Kidney (tissue), 22 donors: ENCODE measurements at places on chromosomes 2 and 18. TPM values are rescaled to one million over a fixed set of nuclear protein-coding genes. Genes with fewer than 3 reads are reported as not detected.

KCNIP3 gene
- 14.8 TPM for polyA plus RNA-seq

DNA sequence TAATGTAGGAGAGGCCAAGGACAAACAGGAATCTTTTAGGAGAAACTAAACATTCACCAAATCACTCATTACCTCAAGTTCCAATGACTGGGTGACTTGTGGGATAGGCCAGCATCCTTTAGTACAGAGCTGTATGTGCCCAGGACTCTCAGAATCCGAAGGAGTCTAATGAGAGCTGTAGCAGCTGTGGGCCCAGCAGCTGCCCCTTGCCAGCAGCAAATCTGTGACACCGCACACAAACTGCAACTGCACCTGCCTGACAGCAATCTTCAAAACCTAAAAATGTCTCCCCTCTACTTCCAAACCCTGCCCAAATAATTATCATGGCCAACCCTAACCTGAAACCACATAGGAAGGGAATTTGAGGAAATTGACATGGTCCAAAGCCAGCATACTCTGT, 44.5 kb upstream of the ACVR2A start:
- no peak for DNase-seq

DNA sequence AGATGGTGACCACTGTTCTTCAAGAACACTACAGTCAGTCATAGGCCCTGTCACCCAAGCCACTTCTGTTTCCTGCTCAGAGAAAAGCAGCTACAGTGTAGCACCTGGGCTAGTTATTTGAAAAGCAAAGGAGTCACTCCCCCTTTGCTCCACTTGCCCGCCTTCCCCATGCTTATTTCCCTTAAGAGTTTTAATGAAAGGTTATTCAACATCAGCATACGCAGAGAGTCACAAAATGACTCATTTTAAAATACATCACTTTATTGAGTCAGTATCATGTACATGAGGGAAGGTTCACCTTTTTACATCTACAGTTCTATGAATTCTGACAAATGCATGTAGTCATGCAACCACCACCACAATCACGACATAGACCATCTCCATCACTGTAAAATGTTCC, 71.3 kb downstream of the TNFRSF11A start:
- DNase-seq = no peak

DNA sequence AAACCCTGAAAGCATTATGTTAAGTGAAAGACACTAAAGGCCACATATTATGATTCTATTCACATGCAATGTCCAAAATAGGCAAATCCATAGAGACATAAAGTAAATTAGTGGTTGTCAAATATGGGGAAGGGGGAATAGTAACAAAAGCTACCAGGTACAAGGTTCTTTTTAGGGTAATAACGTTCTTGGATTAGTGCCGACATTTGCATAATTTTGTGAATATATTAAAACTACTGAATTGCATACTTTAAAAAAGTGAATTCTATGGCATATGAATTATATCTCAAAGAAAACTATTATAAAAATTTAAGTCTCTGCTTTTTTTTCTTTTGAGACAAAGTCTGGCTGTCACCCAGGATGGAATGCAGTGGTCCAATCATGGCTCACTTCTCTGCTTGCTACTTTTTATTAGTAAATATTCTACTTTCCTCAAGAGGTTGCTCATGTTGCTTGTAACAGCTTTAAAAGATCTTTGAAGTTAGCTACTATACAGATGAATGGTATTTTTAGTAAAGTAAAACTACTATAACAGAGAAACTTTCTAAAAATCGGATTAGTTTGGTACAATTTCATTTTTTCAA, 2.5 kb downstream of the SESTD1 start:
- DNase-seq = no peak

SPHKAP gene
- polyA plus RNA-seq = not detected

DNA sequence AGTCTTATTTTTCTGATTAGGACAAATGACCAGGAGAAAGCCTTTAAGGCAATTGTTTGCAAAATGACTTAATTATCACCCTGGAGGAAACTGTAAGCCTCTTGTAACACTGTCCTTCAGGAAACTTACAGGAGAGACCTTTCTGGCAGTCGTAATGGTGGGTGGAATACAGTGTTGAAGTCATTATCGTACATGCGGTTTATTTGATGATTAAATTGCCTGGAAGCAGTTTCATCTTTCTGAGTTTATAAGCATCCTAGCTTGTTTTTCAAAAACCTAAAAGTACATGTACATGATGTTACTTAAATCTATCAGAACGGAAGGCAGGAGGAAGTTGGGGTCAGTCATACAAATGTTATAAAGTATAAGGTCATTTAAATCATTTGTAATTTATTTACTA, 86.2 kb upstream of the RAB27B start:
- DNase-seq = no peak

RAPH1 gene
- polyA plus RNA-seq = 3.5 TPM

DNA sequence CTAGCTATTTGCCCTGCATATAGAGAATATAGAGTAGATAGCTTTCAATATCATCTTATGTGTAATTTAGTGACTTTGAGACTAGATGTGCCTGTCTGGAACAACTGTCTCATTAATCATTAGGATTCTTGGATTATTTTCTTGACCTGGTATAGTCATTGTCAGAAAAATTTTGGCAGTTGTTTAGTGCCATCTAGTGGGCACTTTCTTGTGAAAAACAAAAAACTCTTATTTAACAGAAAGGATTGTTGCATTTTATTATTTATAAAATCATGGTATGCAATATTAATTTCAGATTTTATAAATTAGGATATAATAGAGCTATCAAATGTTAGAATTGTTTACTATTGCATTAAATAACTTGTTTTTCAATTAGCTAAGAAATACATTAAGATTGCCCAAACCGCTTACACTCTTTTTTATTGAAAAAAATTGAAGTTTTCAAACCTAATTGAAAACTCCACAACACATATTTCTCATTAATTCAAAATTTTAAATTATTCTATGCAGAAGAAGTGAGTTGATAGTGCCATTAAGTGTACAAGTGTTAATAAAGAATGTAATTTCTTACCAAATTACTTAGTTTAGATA, 80.3 kb downstream of the DYNAP start:
- no peak for DNase-seq
